ENCODE measurements at places on chromosomes 1 and 21. TPM values are rescaled to one million over a fixed set of nuclear protein-coding genes. Genes with fewer than 3 reads are reported as not detected.

DNA sequence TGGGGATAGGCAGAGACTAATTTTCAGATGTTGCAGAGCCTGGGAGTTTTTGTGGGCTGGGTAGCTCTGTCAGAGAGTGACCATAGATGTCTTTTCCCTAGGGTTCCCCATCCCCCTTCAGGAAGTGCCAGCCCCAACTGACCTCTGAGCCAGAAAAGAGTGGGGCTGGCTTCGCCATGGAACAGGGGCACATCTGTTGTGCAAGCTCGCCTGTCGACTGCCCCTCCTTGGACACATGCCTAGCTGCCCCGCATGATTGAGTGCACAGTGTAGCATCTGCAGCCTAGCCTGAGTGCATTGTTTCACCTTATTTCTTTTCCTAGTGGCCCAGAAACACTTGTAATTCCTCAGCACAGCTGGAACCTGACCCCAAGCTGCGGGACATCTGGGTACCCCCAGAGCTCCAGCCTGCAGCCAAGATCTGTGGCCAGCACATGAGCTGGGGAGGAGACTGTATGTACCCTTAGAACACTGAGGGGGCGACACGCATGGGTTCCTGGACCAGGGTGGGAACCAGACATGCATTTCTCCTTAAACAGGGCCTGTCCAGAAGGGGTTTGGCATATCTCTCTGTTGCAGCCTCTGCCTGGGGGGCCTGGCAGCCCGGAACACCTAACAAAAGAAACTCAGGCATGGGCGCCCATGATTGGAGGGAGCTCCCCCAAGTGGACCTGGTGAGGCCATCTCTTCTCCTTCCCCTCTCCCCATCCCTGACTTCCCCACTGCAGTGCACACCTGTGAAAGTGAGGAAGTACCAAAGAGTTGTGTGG lies 55.2 kb downstream of the SYT14 start:
- H3K36me3 ChIP-seq: no peaks in the 10 kb centered on the region
- H3K27ac ChIP-seq: no peak overlapping the region
- H3K27me3 ChIP-seq: peaks cover 52% of the 10 kb centered on the region
- DNase-seq: no peak
- H3K4me3 ChIP-seq: no peak overlapping the region
- H3K4me1 ChIP-seq: peaks cover 11% of the 10 kb centered on the region

GRCh38 chr1:112788561-112788960 lies 73.4 kb upstream of the PPM1J start:
- H3K27me3 ChIP-seq: no peaks in the 10 kb centered on the region
- H3K27ac ChIP-seq: no peak overlapping the region
- no peaks in the 10 kb centered on the region for H3K4me1 ChIP-seq
- peak; percentile 19 for DNase-seq

DNA sequence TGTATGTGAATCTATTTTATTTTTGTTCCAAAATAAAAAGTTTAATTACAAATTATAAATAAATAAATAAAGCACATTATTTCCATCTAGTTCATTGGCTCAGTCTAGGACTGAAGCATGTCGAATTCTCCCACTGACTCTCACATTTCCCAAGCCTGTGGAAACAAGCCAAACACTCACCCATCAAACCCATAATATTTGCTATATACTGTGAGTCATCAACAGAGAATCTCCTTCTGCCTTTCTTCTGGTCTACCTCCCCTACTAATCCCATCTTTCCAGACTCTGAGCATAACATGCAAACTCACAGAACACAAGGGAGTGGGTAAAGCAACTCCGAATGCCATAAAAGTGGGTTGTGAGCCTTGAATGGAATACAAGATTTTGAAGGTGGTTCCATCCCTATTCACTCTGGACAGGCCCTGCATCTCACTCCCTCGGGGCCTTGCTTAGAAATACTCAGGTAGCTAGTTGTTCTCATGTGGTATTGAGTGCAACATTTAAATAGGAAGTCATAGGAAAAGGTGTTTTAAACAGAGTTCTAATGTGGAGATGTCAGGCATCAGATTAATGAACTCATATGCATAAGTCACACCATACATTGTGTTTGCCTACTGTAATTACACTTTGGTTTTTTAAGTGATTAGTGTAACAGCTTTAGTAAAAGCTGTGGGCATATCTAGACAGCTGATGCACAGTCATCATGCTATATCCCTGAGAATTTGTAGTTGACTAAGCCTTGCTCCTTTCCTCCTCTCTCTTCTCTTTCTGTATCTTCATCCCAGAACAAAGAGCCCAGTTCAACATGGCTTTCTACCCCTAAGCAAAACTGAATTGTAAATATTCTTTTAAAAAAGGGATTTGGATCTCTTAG lies 47.0 kb downstream of the F5 start:
- DNase-seq: peak; percentile 95
- H3K27me3 ChIP-seq: no peaks in the 10 kb centered on the region
- H3K36me3 ChIP-seq: no peaks in the 10 kb centered on the region
- H3K4me1 ChIP-seq: peaks cover 14% of the 10 kb centered on the region
- H3K4me3 ChIP-seq: no peak overlapping the region

DNA sequence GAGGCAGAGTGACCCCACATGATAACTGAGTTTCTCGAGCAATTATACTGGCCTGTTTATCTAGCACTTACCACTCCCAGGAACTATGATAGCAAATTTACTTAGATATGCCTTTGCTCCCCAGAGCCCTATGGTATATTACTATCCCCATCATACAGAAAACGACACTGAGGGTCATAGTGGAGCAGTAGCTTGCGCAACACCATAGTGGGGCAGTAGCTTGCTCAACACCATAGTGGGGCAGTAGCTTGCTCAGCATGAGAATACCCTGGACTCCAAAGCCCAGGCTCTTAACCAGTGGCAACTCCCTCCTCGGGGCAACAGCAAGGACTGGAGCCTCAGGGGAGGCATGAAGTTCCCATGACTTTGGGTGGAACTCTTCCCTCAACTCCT lies 211.9 kb downstream of the NPHP4 start:
- no peaks in the 10 kb centered on the region for H3K36me3 ChIP-seq
- H3K4me1 ChIP-seq: no peaks in the 10 kb centered on the region
- DNase-seq: no peak
- H3K27ac ChIP-seq: no peak overlapping the region
- peaks cover 7% of the 10 kb centered on the region for H3K27me3 ChIP-seq
- H3K4me3 ChIP-seq: no peak overlapping the region

GRCh38 chr1:53548031-53548491 lies 88.9 kb downstream of the DMRTB1 start:
- no peak for DNase-seq
- H3K36me3 ChIP-seq: no peaks in the 10 kb centered on the region
- H3K27ac ChIP-seq: no peak overlapping the region
- H3K4me1 ChIP-seq: no peaks in the 10 kb centered on the region

- H3K4me3 ChIP-seq: no peak overlapping the region
- H3K36me3 ChIP-seq: peaks cover 41% of the 10 kb centered on the region
- no peaks in the 10 kb centered on the region for H3K4me1 ChIP-seq
- no peak for DNase-seq
Observed at GRCh38 chr1:186420923-186421322, 40.0 kb downstream of the PDC start.

- DNase-seq: peak; percentile 88
- no peaks in the 10 kb centered on the region for H3K27me3 ChIP-seq
- H3K27ac ChIP-seq: peak overlapping the region; percentile 73
- H3K4me3 ChIP-seq: peak overlapping the region; percentile 32
- peaks cover 27% of the 10 kb centered on the region for H3K36me3 ChIP-seq
Observed at GRCh38 chr1:145985502-145986439, 10.6 kb downstream of the TXNIP start.

DDI2 gene
- 26.6 TPM for total RNA-seq
